ENCODE measurements at places on chromosomes 7 and 10.

GRCh38 chr10:124660404-124661125, 83.6 kb downstream of the FAM53B start:
- no peak for DNase-seq

- DNase-seq = no peak
These were observed 312.4 kb downstream of the CACNA2D1 start for GRCh38 chr7:82131215-82131614.

DNA sequence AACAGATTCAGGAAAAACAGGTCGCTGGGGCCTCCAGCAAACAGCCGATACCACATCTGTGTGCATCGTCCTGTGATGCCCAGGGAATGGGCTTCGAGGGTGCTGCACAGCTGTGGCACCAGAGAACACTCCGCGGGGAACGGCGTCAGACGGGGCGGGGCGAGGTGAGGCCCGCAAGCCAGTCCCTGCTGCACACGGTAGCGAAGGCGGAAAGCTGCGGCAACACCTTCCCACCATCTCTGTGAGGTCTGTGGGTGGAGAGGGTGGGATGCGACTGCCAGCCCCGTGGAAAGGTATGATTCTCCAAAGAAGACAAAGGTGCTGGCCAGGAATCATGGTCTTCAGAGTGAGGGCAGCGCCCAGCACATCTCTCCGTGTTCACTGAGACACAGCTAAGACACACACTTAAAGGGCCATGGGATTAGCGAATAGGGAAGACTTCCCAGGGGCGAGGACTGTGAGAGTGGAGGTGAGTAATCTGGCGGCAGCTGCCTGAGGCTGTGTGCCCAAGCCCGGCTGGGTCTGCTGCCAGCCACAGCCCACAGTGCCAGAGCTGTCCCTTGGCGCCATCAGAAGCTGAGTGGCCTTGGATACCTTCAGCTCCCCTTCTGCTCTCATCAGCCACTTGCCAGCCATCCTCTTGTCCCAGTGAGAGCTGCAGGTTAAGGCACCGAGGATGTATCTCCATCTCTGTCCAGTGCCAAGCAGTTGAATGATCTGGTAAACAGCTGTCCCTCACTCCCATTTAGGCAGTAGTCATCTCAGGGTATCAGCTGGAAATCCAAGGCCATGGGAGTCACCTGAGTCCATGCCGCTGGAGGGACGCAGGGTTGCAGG, 17.6 kb downstream of the PRKAG2 start:
- DNase-seq = no peak

DNA sequence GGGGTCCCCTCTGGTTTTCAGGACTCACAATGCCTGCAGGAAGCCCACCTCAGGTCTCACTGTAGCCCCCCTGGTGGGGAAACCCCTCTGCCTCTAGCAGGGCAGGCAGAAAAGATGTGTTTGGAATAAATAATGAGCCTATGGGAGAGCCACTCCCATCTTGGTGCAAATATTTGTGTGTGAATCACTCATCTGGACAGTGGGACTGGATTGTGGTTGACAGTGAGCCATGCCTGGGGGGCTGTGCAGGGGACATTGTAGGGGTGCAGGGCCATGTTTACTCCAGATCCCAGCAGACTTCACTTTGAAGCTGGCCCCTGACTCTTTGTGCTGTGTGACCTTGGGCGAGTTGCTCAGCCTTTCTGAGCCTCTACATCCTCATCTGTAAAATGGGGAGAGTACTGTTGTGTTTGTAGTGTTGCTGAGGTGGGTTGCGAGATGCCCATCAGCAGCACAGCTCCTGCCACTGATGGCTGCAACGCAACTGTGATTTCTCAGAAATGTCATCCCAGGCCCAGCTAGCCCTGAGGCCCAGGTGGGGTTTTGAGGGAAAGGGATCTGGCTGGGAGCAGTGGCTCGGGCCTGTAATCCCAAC, 20.7 kb downstream of the GTF2IRD1 start:
- peak; percentile 35 for DNase-seq

DNA sequence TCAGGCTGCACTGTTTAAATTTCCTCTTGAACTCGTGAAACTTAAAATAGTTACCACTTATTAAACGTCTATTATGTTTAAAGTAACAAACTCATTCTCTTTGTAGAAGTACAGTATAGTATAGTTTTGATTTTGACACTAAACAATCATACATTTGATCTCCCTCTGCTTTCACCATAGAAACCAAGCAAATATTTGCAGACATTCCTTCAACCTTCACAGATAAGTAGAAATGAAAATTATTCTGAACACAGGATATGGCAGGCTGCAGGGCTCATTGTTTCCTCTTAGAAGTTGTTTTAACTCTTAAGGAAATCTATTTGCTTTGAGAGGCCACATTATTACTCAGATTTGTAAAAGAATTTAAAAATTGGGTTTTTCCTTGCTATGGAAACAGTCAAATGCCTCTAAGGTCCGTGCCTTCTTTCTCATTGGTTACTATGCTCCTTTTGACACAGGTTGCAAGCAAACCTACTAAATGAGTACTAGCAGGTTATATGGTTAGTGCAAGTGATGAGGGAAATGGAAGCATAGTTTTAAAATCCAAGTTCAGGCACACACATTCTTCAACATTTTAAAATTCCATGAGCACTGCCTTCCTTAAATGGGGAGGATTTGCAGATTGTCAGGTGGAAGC, 92.8 kb upstream of the FAM133B start:
- peak; percentile 33 for DNase-seq

GRCh38 chr10:1575481-1576244, 161.7 kb downstream of the ADARB2 start:
- no peak for DNase-seq

GRCh38 chr7:150410680-150411346, 31.7 kb downstream of the ZNF775 start:
- no peak for DNase-seq

DNA sequence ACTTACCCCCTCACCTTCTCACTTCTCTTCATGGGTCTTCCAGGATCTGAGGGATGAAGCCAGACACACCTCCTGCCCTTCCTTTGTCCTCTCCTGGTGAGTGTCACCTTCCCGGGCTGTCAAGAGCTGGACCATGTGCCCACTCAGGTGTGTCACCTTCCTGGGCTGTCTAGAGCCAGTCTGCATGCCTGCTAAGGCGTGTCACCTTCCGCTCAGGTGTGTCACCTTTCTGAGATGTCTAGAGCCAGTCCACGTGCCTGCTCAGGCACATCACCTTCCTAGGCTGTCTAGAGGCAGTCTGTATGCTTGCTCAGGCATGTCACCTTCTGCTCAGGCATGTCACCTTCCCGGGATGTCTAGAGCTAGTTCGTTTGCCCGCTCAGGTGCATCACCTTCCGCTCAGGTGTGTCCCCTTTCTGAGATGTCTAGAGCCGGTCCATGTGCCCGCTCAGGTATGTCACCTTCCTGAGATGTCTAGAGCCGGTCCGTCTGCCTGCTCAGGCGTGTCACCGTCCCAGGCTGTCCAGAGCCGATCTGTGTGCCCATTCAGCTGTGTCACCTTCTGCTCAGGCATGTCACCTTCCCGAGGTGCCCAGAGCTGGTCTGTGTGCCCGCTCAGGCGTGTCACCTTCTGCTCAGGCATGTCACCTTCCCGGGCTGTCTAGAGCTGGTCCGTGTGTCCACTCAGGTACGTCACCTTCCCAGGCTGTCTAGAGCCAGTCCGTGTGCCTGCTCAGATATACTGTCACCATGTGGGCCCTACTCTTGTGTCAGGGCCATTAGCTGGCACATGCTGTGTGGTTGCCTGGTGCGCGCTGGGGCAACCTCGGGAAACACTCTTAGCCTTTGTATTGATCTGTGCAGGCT, 245.3 kb downstream of the EBF3 start:
- DNase-seq = no peak

DNA sequence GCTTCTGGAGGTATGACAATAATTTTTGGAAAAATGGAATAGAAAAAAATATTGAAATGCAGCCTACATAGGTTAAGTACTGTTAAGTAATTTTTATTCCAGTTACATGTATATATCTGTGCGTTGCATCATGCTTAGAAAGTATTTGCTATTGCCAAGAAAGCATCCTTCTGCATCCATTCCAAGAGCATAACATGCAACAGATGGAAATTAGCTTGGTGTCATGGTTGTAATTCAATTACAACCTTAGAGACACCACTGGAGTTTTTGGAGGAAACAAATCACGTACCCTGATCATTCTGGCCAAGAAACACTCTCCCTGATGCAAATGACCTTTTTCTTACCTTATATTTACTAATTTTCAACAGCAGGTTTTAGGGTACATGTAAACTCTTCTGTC, 1.7 kb downstream of the AKR1B1 start:
- DNase-seq = peak; percentile 57

GRCh38 chr7:139845443-139845805, 16.4 kb downstream of the TBXAS1 start:
- no peak for DNase-seq

GRCh38 chr7:20197125-20197748, 19.9 kb downstream of the MACC1 start:
- no peak for DNase-seq

- DNase-seq = no peak
These were observed 199.4 kb downstream of the ARHGAP21 start for GRCh38 chr10:24524314-24524713.

GRCh38 chr7:151107882-151108281, 21.6 kb downstream of the AGAP3 start:
- DNase-seq = no peak

DNA sequence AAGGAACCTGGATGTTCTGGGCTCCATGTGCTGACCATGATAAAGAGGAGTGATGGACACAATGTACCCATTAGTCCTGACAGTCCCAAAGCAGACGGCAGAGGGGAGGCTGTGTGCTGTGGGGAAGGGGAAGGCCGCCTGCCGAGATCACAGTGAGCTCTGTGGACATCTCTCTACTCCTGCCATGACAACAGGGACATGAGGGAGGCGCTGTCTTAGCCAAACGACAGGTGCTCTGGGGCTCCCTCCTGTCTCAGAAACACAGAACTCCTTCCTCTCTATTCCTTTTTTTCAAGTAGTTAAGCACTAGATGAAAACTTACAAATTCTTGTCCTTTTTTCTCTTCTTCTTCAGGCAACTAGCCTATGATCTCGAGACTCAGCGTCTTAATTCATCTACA, 113.1 kb downstream of the RNF32 start:
- DNase-seq = no peak

DNA sequence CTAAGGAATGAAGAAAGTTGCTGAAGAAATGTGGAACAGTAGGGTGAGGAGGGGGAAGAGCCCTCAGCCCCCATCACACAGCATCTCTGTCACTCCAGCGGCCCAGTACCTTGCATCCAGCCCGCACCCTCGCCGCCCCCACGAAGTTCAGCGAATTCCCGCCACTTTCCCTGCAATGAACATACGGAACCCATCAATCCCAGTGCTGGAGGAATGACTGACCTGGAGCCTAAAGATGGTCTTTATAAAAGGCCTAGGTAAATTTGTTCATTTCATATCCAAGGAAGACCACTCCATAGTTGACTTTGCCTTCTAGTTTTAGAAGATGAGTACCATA, 779 bp upstream of the KIF5B start:
- no peak for DNase-seq

Data from fibroblast of skin of right quadriceps (primary cell).